ENCODE measurements at places on chromosomes 4 and X.

- DNase-seq: no peak
These were observed 107.7 kb downstream of the APOOL start for GRCh38 chrX:85111347-85111746.

GRCh38 chrX:68413254-68413653 lies 20.0 kb downstream of the OPHN1 start:
- no peak for DNase-seq

- DNase-seq: no peak
These were observed 19.3 kb downstream of the SEL1L3 start for GRCh38 chr4:25843340-25844097.

- no peak for DNase-seq
These were observed 25.5 kb downstream of the MOB1B start for GRCh38 chr4:70927502-70928137.

DNA sequence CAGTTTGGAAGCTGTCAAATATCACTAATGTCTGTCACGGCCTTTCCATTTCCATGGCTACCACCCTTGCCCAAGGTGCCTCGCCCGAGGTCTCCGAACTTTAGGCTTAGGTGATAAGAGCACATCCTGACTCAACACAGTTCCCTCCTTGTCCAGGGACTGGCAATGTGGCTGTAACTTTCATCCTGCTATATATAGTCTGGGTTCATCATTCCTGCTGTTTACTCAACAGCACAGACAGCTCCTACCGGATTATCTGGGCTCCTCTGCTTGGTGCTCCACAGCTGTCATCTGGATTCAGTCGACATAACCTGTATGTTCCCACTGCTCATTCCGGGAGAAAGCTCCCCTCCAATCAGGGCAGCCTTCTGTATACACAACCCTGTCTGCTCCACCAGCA lies 51.2 kb downstream of the GATB start:
- DNase-seq: no peak

- no peak for DNase-seq
These were observed 3.3 kb downstream of the HAND2 start for GRCh38 chr4:173526724-173527102.

- DNase-seq: no peak
These were observed 402.4 kb downstream of the PCDH18 start for GRCh38 chr4:137129845-137130244.

DNA sequence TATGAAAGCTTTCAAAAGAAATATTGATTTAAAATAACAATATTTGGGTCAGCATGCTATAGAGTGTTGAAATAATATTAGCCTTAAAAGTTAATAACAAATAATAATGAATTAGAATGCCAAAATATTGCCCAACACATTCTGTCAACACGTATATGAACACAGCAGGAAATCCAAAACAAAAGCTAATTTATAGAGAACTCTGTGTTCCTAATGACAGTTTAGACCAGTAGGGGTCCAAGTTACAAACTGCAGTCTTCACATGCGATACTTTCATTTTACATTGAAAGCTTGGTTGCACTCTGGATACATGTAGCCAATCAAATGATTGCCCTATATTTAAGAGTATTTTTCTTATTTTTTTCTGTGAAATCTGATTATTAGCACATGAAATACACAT lies 274.4 kb downstream of the DCTD start:
- no peak for DNase-seq

- no peak for DNase-seq
These were observed 204.1 kb upstream of the DDX53 start for GRCh38 chrX:22795671-22796070.
